ENCODE measurements at places on chromosomes 3 and 15.

DNA sequence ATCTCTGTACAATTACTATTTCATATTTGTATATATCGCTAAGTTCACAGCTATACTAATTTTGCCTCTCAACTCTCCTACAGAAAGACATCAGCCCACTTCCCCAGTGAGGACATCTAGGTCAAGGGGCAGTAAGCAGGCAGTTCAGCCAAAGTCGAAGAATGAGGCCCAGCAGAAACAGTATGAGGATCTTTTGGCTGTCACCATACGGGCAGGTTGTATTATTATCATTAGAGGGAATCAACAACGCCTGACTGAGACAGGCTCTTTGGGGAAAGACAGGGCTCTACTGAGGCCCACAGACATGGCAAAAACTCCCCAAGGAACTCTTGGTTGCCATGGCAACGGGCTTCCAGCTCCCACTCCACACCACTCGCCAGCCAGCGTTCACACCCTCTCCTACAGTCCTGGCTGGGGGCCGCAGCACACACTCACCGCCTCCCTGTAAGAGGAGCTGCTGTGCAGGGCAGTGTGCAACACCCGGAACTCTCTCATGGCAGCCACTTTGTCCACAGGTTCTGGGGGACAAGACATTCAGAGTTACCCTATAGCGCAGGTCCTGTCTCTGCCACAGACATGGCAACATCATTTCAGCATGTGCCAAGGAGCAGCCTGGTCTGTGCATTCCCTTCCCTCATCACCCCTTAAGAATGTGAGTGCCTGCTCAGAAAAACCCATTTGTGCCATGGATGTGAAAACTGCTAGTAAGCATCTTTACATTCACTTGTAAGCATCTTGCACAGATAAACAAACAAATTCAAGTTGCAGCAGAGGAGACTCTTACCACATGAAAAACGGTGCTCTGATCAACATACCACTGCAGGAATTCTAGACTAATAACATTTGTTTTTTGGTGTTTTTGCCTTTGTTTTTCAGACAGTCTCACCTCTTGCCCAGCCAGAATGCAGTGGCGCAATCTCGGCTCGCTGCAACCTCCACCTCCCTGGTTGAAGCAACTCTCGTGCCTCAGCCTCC, 8.8 kb downstream of the UBL7 start:
- DNase-seq, result no peak

GRCh38 chr3:177135841-177136492, 61.3 kb downstream of the TBL1XR1 start:
- DNase-seq, result no peak

- DNase-seq, result no peak
These were observed 221.1 kb downstream of the SLCO3A1 start for GRCh38 chr15:92074646-92075045.

DNA sequence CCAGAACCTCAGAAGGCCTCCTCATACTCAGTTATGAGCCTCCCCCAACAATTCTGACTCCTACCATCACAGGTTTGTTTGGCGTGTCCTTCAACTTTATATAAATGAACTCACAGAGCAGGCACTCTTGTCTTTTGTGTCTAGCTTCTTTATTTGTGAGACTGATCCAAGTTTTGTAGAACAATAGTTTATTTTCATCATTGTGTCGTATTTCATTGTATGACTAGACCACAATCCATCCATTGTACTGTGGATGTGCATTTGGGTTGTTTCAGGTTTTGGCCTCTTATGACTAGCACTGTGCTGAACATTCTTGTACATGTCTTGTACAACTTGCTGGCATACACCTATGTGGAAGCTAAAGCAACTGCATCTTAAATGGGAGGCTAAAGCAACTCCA, 292.8 kb upstream of the LYSMD4 start:
- no peak for DNase-seq

DNA sequence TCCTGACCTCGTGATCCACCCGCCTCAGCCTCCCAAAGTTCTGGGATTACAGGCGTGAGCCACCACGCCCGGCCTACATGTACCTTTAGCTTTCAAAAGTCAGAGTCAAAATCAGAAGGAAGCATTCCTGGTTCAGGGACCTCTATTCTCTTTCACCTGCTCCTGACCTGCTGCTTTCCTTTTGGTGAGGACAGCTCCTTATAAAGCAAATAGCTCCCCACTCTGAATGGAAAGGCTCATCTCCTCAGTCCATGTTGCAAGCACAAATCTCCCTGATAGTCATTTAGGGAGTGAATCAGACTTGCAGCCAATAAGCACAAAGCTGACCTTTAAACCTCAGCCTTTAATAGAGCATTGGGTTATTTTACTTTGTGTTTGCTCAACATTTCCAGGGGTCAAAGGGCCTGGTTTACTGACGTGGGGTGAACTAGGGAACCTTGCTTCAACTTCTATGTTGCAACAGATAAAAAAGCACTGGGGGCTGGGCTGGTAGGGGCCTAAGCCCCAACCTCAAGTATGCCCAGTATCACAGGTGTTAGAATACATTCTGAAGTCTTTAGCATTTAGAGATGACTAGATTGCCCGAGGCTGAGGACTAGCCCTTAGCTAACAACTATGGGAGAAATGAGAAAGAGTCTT, 43.1 kb downstream of the THRB start:
- no peak for DNase-seq

DNA sequence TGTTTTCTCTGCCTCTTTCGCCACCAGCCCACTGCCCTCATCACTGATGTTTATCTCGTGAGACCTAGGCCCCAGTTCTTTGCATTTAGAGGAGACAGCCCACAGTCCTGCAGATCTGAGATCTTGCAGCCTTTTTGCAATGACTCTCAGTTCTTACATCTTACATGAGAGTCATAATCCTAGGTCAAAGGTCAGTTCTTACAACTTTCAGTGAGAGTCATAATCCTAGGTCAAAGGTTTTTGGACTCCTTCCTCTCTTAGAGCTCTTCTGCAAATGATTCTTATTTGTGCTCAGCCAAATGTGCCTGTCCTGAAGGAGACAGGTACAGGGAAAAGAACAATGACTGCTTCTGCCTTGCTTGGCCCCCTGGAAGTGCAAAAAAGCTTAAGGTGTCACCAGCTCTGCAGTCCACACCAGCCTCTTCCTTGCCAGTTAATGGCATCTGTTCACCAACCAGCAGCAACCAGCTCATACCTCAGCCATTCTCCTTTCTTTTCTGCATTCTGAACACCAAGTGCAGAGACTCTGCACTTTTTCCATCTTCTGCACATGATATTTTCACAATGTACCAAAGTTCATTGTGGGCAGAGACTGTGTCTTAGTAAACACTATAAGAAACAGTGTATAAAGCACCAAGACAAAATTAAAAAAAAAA, 67.1 kb downstream of the ABHD5 start:
- no peak for DNase-seq

DNA sequence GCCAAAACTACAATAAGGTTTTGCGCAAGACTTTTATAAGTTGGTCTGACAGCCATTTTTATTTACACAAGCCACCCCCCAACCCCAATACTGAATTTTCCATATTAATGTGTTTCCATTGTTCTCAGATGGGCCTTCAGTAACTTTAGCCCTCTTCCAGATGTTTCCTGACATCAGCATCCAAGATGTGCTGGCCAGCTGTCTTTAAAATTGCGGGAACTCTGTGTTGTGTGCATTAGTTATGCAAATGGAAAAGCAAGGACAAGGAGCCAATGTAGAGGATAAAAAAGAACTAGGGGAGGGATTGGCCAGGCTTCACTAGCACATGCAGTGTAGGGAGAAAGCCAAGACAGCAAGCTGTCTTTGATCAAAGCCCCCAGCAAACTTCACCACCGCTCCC, 45.4 kb downstream of the COMMD2 start:
- DNase-seq, result no peak

DNA sequence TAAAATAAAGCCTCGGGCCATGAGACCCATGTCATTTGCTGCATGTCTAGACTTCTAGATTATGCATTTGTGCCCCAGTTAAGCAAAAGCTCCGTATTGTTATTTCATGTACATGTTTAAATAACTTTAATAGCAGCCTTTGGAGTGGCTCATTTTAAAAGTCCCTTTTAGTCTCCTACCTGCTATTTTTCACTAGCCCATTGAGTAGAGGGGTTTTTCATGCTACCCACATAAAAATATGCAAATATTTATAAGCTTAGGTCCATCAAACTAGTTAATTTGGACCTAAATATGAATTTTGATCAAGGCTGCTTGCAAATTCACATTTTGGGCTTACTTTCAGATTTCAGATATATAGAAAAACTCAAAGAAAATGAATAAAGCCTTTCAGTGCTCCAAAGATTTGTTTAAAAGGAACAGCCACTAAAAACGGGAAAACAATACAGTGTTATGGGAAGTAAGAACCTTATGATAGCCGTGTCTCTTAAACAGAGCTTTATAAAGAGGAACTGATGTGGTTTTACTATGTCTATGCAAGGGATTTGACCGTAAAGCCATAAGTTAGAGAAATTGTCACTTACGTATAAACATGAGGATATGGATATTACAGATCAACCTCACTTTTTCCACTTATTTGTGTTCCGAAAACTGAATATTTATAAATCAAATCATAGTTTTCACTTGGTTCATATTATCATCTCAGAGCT, 30.0 kb downstream of the FILIP1L start:
- no peak for DNase-seq

GRCh38 chr3:47870702-47871260, 67.8 kb downstream of the DHX30 start:
- DNase-seq, result no peak

DNA sequence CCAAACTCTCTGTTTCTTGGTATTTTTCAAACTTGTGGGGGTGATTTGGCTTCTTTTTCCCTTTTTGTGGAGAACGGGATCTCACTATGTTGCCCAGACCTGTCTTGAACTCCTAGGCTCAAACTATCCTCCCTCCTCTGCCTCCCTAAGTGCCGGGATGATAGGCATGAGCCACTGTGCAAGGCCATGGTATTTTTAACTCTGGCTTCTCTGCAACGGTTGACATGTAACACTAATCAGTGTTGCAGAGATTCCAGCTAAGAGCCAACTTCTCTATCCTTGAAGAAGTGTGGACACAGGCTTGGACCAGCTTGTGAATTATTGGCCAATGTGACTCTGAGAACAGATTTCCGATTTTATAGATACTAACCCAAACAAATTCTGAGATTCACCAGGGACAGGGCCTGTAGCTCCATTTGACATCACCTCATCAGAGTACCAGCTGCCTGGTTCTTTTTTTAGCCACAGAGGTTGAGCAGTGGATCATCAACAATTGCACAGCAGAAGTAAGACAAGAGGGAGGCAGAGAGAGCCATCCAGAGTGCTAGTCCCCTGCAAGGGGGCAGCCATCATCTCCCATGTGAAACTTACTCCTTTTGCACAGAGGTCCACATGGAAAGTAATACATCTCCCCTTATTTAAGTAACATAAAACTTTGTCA, 98.1 kb upstream of the SYNPR start:
- DNase-seq, result no peak

DNA sequence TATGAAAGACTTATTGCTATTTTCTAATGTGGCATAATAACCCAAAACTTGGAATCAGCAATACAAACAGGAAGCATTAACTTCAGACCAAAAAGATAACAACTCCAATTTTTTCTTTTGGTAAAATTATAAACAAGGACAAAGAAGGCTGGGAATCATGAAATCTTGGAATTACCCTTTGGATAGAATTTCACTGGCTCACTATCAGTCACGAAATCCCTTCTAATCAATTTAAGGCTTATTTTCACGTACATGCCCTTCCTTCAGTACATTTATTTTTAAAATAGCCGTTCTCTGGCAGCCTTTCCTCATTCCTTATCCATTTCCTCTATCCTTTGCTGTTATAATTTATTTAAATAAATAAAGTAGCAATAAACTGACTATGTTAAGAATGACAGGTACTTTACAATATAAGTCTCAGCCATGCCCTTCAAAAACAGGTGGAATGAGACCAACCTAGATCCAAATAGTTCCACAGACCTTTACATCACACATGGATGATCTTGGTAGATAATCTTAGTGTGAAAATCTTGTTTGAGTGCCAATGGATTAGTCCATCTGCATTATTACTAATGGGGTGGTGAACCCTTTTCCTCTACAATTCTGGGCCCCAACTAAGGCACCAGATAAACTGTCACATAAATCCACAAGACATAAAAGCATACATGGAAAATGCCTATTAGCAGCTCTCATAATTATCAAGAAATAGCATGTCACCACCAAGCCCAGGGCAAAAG, 38.9 kb downstream of the ABI3BP start:
- DNase-seq, result no peak

GRCh38 chr3:190514413-190515153, 698 bp downstream of the IL1RAP start:
- DNase-seq, result peak; percentile 2

GRCh38 chr3:81170298-81170697, 591.1 kb downstream of the GBE1 start:
- DNase-seq, result no peak

DNA sequence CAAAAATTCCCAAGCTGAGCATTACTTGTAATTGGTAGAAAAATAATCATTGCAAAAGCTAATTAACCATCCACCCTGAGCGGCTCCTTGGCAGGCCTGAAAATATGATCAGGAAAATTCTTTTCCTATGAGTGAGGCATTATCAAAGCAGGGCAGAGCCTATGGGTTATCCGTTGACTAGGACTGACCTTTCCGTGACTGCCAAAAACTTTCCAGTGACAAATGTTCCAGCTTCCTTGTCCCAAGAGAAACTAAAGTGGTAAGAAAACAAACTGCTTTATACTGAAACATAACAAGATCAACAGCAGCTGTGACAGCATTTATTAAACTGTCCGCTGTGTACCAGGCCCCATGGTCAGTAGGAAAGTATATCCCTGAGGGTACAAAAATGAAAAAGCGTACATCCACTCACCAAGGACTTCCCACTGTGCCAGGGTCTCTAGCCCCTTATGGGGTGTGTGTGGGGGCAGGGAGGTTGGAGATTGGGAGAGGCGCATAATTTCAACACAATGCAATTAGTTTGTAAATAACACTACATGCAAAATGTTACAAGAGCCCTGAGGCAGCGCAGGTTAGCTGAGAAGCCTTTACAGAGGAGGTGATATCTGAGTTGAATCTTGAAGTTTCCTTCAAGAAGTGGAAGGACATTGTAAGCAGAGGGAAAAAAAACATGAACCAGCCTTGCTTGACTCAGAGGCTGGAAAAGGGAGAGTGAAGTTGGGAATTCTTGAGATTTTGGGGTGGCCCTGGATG, 8.5 kb downstream of the LIPC start:
- DNase-seq, result no peak

DNA sequence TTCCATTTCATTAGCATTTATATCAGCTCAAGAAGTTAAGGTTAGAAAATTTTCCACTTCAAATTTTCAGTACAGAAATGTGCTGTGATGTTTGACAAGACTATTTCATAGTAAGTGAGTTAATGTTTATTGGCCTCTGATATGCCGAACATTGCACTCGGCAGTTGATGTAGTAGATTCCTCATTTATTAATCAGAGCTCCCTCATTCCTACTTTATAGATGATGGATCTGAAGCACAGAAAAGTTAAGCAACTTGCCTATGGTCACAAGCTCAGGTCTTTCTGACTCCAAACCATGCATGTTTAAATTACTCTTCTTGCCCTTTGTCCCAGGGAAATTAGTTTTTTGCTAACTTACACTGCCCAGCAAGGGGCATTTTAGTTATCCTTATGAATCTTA, 92.0 kb downstream of the ATG7 start:
- no peak for DNase-seq

- DNase-seq, result no peak
These were observed 22.8 kb upstream of the ALDH1A3 start for GRCh38 chr15:100856867-100857266.

GRCh38 chr15:55530861-55531313, 22.9 kb upstream of the DNAAF4 start:
- DNase-seq, result no peak

Measured in GM18507 (cell line).